ENCODE measurements at places on chromosomes 2 and 18. TPM values are rescaled to one million over a fixed set of nuclear protein-coding genes. Genes with fewer than 3 reads are reported as not detected.

Gene SAG
- total RNA-seq, result not detected

Gene GKN2
- not detected for total RNA-seq

Gene C2orf66
- total RNA-seq, result not detected

Gene MAP3K19
- total RNA-seq, result not detected

Gene UGT1A5
- total RNA-seq, result not detected

GRCh38 chr2:188765522-188766470 is 208.4 kb upstream of the COL3A1 start:
- DNase-seq, result peak; percentile 7

DNA sequence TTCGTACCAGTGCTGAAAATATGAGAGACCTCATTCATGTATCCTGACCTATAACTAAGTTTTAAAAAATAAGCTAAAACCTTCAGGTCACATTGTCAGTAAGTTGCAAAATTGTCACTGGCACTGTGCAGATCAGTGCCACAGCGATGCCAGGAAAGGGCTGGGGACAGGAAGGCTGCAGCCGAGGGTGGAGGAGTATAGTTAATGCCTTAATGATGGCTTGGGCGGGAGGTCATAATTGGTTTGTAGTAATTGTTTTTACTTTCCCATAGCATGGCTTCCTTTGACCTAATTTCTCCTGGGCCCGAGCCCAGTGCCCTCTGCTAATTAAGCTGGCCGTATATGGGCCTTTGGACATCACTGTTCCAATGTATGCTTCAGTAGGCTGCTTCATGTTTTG is 47.2 kb upstream of the RAB12 start:
- DNase-seq, result no peak

- DNase-seq, result no peak
These were observed 36.3 kb downstream of the STAT4 start for GRCh38 chr2:191114403-191114886.

GRCh38 chr18:47932603-47933002 is 2.1 kb upstream of the SMAD2 start:
- no peak for DNase-seq

Measured in H7 (cell line).